Glutamatergic neuron (in vitro differentiated cells): ENCODE measurements at places on chromosomes 2 and 18.

DNA sequence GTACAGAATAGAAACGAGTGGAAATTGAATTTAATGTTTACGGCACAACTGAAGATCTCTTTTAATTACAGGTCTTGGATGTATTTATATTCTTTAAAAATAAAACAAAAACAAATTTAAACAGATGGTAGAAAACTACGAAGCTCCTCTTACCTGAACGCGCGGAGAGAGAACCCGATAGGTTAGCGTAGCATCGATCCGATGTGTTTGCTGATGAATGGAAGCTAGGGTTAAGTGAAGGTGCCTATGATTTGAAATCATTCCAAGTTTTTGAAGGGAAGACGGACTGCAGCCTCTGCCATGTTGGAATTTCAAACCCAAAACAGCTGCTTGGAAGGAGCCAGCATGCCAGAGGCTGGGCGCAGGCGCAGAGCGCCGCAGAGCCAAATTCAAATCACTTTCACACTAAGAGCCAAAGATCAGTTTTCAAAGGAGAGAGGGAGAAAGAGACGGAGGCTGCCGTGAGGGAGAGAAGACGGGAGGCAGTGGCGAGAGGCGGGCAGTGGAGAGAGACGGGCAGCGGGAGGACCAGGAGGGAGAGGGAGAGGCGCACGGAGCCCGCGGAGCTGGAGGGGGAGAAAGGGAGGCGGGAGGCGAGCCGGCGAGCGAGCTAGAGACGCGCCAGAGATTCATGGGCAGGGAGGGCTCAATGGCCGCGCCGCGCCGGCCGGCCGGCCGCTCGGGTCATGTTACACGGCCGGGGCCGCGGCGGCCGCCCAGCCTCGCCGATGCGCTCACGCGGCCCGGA is at the start of gene FIGN:
Gene FIGN (minus strand): TSS at position 324 of the 748 bp plus-strand sequence. CDS start 1,081 bp downstream, outside the sequence.
- DNase-seq = peak; percentile 78

GRCh38 chr2:109450574-109451273 is 163.0 kb downstream of the SEPTIN10 start:
- no peak for DNase-seq

- no peak for DNase-seq
Observed at GRCh38 chr18:6069539-6069938, 174.2 kb upstream of the TMEM200C start.

- DNase-seq = no peak
Observed at GRCh38 chr2:129791712-129792111, 187.8 kb upstream of the RAB6C start.

DNA sequence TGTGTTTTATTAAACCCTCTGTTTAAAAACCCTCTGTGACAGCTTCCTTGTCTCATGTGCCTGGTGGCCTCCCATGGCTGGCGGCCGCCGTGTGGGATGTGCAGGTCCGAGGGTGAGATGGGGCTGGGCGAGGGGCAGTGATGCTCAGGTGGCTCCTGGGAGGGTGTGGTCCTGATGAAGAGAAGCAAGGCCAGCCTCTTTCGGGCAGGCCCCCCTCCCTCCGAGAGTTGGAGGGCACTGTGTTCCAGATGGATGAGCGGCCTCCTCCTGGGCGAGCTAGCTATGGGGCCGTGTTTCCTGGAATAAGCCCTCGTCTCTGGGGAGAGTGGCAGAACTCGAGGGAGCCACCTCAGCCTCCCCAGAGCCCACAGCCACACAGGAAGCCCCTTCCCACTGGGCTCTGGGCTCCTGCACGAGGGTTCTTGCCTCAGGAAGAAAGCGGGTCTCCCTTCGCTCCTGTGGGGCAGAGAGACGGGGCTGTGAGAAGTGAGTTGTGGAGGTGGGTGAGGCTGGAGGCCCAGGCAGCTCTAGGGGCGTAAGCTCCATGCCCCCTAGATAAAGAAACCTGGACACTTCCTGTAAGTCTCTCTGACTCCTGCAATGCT is 72.1 kb downstream of the ASB1 start:
- no peak for DNase-seq

DNA sequence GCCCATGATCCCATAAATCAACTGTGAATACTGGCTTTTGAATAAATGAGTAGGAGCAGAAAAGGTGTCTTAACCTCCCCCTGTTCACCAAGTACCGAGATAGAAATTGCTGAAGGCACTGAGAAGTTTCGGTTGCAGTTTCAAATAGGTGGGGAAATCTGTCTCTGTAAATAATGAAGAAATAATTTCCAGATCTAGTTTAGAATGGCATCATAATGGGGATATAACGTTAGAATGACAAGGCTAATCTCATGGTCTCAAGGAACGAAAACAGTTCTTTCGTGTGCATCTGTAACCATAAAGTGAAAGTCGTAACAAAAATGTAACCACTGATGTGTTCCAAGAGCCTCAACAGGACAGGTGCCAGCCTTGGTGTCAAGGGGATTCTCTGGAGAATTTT is 49.9 kb upstream of the TMEM18 start:
- DNase-seq = no peak

DNA sequence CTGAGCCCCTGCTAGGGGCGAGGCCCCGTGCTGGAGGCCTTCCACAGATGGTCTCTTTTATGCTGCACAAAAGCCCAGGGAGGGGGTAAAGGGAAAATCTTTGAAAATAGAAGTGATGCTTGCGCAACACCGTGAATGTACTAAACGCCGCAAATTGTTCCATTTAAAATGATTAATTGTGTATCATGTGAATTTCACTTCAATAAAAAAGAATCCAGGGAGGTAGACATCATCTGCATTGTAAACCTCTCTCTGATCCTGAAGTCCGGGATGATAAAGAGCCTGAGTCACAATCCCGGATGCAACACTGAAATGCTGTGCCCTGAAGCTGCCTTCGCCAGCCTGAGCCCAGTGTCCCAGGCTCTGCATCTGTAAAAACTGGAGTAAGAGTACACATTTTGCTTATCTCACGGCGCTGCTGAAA is 107.7 kb upstream of the PPP1CB start:
- no peak for DNase-seq

DNA sequence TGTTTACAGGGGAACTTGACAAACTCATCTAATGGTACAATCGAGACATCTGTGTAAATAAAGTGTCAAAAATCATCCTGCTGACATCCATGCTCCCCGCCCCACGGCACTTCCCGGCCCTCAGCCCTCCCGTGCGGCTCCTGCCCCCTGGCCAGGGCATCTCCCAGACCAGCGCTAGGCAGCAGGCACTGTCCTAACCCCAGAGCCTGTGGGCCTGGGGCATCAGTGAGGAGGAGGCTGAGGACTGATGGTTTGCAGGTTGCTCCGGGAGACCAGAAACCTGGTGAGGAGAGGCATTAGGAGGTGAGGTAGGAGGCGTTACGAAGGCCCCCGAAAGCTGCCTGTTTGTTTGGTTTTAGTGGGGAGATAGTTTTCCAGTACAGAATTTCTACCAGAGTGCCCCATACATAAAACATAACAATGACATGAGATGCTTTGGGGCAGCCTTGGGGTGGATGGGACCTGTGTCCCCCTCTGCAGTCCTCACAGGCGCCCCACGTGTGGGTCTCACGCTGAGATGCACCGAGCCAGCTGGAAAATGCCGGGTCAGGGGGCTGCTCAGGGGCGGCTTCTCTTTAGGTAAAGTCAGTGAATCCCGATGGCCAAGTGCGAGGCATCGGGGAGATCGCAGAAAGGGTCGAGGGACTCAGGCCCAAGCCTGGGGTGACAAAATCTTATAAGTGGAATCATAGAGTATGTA is 114.2 kb downstream of the RTP5 start:
- no peak for DNase-seq

DNA sequence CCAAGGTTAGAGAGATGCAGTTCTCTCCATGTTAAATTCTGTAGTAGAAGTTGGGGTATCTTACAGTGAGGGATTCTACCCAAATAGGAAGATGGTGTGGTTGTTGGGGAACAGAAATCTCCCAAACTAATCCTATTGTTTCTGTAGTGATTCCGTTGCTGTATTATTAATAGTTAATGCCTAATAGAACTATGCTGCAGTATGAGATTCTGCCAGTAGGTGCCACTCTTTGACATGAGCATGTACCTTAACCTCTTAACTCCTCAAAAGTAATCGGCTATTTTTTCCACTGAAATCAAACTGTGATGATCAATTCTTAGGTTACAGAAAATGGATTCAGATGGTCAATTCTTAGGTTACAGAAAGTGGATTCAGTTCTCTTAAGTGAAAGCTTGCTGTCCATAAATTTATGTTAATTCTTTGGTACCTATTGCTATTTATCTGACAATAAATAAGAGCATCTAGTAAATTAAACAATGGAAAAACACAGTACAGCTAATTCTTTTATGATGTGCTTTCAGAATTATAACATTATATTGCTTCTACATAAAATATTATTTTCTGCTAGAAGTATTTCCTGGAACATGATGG is 97.9 kb upstream of the DLX2 start:
- DNase-seq = no peak

DNA sequence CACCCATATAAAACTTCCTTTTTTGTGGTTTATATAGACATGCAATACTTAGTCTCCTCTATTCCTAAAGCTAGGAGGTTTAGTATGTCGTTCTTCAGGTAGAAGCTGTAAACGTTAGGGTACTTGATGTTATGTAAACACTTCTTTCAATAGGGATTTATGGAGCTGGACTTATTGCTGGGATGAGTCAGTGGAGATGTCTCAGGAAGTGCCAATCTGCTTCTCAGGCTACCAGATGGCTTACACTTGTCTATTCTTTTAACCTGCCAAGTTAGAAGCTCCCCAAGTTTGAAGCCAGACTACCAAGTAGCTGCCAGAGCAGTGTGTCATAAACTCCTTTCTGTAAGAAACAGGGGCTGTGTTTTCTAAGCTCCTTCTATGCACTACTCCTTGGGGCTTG is 756.5 kb upstream of the LRRTM1 start:
- no peak for DNase-seq

DNA sequence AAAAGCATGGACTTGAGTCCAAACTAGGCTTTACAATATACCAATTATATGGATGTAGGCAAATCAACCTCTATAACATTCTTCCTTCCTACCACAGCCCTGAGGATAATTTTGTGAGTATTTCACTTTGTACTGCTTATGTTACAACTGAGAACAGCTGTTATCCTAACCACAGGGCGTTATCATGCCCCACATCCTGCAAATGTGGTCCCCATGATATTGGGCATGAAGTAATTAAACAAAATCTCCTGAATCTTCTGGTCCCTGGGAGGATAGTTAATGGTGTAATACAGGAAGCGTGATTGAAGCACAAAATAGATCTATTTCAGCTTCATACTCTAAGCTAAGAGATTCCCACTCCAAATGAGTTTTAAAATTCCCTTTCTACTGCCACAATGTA is 223.6 kb downstream of the CDH20 start:
- no peak for DNase-seq
